ENCODE measurements at places on chromosomes 3 and 15. TPM values are rescaled to one million over a fixed set of nuclear protein-coding genes. Genes with fewer than 3 reads are reported as not detected.

The GRAMD1C gene
- total RNA-seq: 0.79 TPM

The CRYGS gene
- total RNA-seq: 4.0 TPM

The TGM4 gene
- 2.5 TPM for total RNA-seq

The CYP1A2 gene
- not detected for total RNA-seq

The P3H2 gene
- 60.2 TPM for total RNA-seq

The GPR27 gene
- 6.3 TPM for total RNA-seq

DNA sequence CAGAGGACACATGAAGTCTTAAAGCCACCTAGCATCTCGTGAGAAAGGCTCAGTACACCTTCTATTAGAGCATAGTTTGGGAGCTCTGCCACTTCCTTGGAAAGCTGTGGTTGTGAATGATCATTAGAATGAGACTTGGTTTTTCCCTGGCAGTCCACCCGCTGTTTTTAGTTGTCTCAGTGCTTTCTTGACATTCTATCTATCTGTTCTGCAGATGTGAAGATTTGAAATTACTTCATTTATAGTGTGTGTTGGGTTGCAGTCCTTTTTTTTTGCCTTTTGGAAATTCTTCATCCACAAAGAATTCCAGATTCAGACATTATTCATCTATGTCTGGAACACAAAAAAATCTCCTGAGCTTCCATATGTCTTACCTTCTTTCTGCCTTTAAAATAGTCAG is 23.7 kb downstream of the PPP2R3A start:
- no peaks in the 10 kb centered on the region for H3K36me3 ChIP-seq
- H3K27ac ChIP-seq: no peak overlapping the region
- no peaks in the 10 kb centered on the region for H3K27me3 ChIP-seq
- no peak for DNase-seq
- H3K4me1 ChIP-seq: peaks cover 16% of the 10 kb centered on the region

DNA sequence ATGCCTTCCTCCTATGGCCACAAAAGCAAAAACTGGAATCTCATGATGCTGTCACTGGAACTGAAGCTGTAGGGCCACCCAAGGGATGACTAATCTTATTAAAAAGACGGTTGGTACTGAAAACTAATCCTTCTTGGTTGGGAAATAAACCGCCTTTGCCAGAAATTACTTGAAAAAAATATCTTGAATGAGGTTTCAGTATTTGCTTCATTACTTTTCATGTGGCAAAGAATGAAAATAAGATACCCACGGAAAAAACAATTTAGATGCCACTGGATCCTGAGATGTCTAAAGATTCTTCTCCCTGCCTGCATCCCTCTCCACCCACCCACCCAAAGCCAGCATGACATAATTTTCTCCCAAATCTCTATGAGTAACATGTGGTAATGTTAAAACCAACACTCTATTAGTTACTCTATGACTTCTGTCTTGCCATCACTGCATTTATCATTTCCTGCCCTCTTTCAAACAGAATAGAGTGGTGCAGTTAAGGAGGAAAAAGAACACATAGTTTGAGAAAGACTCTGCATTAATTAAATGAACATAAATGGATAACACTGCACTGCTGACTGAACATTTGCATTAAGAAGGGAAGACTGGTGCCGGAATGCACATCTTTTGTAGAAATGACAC is 111.8 kb upstream of the DPH6 start:
- no peak overlapping the region for H3K4me3 ChIP-seq
- no peaks in the 10 kb centered on the region for H3K4me1 ChIP-seq
- no peaks in the 10 kb centered on the region for H3K27me3 ChIP-seq
- no peaks in the 10 kb centered on the region for H3K36me3 ChIP-seq
- H3K27ac ChIP-seq: no peak overlapping the region
- peak; percentile 5 for DNase-seq

GRCh38 chr3:62329971-62330370 is 43.4 kb downstream of the FEZF2 start:
- H3K27ac ChIP-seq: no peak overlapping the region
- H3K27me3 ChIP-seq: peaks cover 83% of the 10 kb centered on the region
- H3K36me3 ChIP-seq: no peaks in the 10 kb centered on the region
- DNase-seq: no peak
- H3K4me3 ChIP-seq: no peak overlapping the region
- H3K4me1 ChIP-seq: no peaks in the 10 kb centered on the region

DNA sequence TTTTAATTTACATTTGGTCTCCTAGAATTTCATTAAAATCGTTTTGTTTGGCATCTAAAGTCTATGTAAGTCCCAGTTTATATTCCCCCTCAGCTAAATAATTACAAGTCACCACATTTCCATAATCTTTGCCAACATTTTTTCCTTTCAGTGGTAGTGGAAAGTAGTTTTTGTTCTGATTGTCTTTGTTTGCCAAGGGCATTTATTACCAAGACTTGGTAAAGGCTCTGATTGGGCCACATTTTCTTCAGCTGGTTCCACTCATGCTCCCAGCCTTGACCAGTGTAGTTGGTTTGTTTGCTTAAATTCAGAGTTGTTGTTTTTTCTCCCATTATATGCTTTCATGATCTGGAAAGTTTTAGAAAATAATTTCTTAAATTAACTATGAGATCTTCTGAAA is 153.4 kb upstream of the MME start:
- no peaks in the 10 kb centered on the region for H3K27me3 ChIP-seq
- peaks cover 8% of the 10 kb centered on the region for H3K4me1 ChIP-seq
- no peak for DNase-seq
- no peak overlapping the region for H3K27ac ChIP-seq

DNA sequence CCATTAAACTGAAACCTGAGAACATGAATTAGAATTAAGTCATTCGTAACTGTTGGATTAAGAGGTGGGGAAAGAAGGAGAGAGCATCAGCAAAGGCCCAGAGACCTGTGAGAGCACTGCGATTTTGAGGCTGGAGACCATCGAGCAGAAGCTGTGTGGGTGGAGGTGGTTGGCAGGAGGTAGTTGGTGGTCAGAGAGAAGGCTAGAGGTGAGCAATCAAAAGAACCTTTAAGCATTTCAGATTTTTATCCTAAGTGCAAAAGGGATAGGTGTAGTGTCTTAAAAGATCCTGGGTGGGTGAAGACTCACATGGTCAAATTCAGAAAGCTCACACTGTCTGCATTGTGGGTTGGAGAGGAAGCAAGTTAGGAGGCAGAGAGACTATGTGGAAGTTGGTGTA is 65.1 kb upstream of the TEX264 start:
- peaks cover 6% of the 10 kb centered on the region for H3K4me1 ChIP-seq
- no peak overlapping the region for H3K4me3 ChIP-seq
- H3K27ac ChIP-seq: no peak overlapping the region
- no peaks in the 10 kb centered on the region for H3K27me3 ChIP-seq
- DNase-seq: no peak
- no peaks in the 10 kb centered on the region for H3K36me3 ChIP-seq

- H3K27me3 ChIP-seq: no peaks in the 10 kb centered on the region
- H3K4me1 ChIP-seq: peaks cover 40% of the 10 kb centered on the region
- H3K4me3 ChIP-seq: no peak overlapping the region
- peak; percentile 88 for DNase-seq
These were observed 43.0 kb upstream of the ABI3BP start for GRCh38 chr3:101036213-101036618.

- no peak overlapping the region for H3K4me3 ChIP-seq
- no peaks in the 10 kb centered on the region for H3K36me3 ChIP-seq
- no peak overlapping the region for H3K27ac ChIP-seq
- H3K4me1 ChIP-seq: peaks cover 40% of the 10 kb centered on the region
These were observed 316.2 kb downstream of the PTPRG start for GRCh38 chr3:61877359-61878138.

- H3K27ac ChIP-seq: no peak overlapping the region
- no peaks in the 10 kb centered on the region for H3K36me3 ChIP-seq
- no peak overlapping the region for H3K4me3 ChIP-seq
- peaks cover 4% of the 10 kb centered on the region for H3K4me1 ChIP-seq
- no peak for DNase-seq
- H3K27me3 ChIP-seq: peaks cover 69% of the 10 kb centered on the region
These were observed 368.0 kb upstream of the AGTR1 start for GRCh38 chr3:148329481-148330235.

DNA sequence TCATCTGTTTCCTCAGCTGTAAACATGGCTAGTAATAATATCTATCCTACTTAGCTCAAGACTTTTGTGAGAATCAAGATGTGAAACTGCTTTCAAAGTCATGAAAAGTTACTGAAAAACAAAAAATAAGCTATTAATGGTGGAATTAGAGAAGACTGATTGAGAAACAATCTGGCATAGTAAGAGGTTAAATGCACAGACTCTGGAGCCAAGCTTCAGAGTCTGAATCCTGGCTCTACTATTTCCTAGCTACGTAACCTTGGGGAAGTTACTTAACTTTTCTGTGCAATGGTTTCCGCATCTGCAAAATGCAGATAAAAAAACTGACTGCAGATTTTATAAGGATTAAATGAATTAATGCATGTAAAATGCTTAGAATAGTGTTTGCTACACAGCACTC is 28.8 kb downstream of the LRRFIP2 start:
- H3K36me3 ChIP-seq: peaks cover 47% of the 10 kb centered on the region
- DNase-seq: no peak
- no peak overlapping the region for H3K4me3 ChIP-seq
- no peaks in the 10 kb centered on the region for H3K4me1 ChIP-seq
- H3K27me3 ChIP-seq: no peaks in the 10 kb centered on the region

DNA sequence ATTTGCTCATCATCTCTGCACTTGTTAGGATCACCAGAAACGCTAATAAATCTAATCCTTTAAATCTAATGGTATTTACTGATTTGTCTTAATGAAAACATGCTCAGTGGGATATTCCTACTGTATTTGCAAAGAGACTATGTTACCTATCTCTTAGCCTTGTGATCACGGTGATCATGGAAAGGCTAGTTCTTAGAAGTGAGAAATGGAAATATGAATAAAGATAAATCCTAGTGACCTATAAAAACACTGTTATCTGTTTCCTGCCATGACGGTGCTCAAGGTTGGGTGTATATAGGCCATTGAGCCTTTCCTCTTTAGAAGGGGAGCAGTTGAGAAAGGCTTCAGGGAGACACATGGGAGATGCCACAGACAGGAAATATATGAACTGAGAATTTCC is 116.3 kb downstream of the THRB start:
- H3K36me3 ChIP-seq: no peaks in the 10 kb centered on the region
- H3K4me1 ChIP-seq: peaks cover 26% of the 10 kb centered on the region
- H3K4me3 ChIP-seq: no peak overlapping the region
